Common myeloid progenitor, CD34-positive (primary cell): ENCODE measurements at places on chromosomes 1 and 21.

DNA sequence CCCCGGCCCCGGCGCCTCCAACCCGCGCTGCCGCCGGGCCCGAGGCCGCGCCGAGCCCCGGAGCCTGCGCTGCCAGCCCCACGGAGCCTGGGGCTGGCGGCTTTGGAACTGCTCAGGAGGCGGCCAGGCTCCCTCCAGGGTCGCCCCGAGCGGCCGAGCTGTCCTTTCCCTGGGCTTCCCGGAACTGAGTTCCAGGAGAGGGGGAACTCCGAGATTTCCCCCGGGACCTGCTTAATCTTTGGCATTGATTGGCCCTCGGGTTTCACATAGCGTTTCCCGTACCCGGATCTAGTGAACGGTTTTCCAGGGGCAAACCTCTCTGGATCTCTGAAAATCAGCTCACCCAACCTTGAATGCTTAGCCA, 504 bp downstream of the H6PD start:
- no peak for DNase-seq

GRCh38 chr1:80450711-80451110, 1350.0 kb upstream of the ADGRL2 start:
- no peak for DNase-seq

GRCh38 chr1:176843352-176844297, 320.9 kb downstream of the ASTN1 start:
- DNase-seq: peak; percentile 3

- no peak for DNase-seq
Observed at GRCh38 chr21:36579898-36580297, 100.0 kb upstream of the CLDN14 start.

DNA sequence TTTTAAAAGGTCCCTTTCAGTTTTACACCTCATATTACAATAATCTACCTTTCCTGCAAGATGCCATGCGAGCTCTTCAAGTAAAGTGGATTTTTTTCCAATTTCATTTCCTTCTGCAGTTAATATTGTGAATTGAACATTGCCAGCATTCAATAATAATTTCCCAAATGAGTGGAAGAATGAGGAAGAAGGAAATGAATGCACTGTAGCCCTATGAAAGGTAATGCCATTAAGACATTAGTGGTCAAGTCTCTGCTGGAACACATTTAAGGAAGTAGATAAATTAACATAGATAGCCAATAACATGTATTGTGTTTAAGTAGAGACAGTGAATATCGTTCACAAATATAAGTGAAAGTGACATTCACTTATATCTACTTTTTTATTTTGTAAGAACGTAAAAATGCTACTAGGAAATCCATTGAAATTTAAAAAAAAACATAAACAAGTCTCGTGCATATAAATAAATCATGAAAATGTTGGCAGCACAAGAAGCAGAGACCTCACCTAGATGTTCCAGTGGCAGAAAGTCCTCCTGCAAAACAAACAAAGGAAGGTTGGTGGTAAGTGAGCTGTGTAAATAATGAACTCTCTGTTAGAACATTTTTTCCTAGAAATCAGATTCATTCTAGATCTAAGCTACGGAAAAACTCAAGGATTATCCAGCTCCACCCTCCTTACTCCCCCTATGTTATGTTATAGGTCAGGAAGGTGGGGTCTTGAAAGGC, 17.7 kb downstream of the FCRL3 start:
- no peak for DNase-seq

DNA sequence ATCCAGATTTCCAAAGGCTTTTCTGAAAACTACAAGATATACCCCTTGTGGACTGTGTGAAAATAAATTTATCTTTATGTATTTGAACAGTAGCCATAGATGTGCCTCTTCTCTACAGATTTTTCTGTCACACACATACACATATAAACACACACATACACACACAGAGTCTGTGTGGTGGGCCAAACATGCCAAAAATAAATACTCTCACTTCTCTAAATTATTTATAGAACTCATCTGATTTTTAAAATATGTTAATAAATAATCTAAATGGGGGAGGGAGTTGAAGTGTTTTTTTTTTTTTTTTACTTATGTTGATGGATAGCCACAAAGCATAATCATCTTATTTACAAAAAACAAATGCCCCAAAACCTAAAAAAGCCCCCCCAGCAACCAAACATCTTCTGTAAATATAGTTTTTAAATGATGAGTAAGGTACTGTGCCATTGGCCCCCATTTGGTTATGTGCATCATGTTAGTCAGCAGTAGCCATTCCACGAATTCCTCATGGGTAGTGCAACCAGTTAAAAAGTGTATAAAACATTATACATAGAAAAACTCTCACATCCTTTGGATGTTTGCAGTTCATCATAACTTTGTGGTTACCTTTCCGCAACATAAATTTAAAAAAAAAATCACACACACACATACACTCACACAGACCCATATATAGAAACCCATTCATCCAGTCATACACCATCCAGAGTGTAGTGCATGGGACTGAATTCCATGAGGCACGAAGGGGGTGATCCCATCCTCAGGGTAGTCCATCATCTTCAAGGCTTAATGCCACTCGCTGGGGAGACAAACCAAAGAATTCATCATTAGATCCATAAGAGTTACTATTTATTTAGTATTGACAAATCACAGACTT, 8.2 kb upstream of the MAGOH start:
- DNase-seq: no peak

GRCh38 chr21:26835027-26835713, 10.0 kb downstream of the ADAMTS1 start:
- DNase-seq: no peak

GRCh38 chr21:34889320-34889675, 159.8 kb downstream of the RUNX1 start:
- DNase-seq: peak; percentile 77

DNA sequence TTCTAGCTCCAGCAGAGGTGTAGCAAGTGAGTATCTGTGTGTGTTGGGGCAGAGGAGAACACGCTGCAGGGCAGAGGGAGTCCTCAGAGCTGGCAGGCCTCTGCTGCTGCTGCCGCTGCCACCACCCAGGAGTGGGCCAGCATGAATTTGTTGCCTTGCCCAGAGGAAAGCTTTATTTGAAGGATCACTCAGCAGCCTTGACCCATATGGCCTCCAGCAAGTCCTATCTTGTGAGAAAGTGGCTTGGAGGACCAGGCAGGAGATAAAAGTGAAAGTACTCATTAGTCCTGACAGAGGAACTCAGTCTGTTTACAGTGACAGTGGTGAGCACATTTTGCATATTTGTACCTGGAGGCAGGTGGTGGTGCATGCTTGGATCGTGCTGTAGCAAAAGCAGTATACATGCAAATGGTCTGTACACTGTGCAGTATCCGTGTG, 3.1 kb downstream of the TRAF5 start:
- no peak for DNase-seq

GRCh38 chr21:31145274-31145673, 107.0 kb upstream of the KRTAP19-8 start:
- no peak for DNase-seq

DNA sequence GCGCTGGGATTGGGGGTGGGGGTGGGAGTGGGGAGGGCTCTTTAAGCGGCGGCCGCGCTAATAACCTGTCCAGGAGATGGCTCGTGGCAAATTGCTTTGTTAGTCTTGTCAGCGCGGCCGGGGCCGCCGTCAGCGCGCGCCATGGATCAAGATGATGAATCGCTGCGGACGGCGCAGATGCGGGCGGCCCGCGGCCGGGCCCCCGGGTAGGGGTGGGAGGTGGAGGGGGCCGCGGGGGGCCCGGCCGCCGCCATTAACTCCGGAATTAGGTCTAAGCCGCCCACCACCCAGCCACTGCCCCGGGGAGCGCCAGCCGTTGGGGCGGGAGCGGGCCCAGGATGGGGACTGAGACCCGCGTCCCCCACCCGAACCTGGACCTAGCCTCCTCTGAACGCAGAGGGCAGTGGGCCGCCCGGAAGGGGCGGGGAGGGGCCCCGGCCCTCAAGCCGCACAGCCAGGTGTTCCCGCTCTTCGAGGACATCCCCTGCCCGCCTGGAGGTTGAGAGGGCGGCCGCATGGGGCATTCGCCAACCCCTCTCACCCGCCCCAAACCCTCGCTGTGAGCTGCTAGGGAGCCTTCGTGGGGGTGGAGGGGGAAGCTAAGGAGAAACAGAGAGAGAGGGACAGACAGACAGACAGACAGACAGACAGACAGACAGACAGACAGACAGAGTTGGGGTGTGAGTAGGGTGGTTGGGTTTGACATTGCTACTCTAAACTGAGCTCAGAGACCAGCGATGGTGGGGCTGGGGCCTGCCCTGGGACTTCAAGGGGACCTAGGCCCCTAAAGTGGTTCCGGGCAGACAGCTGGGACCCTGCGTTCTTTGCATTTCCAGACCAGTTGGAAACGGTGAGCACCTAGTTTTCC, 3.8 kb upstream of the DMBX1 start:
- no peak for DNase-seq

GRCh38 chr1:45246760-45247159, 40.4 kb upstream of the ZSWIM5 start:
- no peak for DNase-seq

DNA sequence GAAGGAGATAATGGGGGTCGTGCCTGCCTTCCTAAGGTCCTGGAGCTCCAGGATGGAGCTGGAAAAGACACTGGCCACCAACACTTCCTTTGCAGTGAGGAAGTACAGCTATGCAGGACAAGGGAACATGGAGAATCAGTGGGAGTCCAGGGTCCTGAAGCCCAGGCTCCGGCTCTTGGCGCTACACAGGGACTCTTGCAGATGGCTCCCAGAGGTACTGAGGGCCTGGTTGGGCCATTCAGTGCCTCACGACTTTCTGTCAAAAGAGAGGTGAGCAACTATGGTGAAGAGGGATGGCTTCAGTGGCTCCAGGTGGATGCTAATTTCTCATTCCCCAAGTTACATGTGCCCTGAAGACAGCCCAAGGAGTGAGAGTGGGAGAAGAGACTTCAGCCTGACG, 1.8 kb upstream of the ETNK2 start:
- no peak for DNase-seq

DNA sequence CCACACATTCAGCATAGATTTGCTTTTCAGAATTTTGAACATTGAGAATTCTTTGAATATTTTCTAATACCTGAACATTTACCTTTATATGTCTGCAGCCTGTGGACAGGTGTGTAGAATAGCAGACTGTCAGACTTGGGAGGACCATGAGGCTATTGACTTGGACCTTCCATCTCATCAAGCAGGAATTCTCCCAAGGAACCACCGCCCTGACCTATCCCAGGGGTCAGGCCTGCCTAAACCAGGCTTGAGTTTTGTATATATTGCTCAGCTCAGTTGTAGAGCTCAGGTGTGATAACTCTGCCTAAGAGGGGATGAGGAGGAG, 53.2 kb downstream of the RUNX1 start:
- DNase-seq: no peak

DNA sequence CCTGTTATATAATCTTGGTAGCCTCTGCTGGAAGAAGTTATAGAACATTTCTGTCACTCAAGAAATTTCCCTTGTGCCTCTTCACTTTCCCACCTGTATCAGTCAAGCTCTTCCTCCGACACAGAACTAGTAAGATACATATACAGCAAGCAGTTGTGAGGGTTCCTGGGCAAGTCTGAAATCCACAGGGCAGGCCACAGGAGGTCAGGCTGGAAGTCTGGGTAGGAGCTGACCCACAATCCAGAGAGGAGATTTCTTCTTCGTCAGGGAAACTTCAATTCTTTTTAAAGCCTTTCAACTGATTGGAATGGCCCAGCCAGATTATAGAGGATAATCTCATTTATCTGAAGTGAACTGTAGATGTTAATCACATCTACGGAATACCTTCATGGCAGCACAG, 96.4 kb upstream of the FMN2 start:
- DNase-seq: no peak

DNA sequence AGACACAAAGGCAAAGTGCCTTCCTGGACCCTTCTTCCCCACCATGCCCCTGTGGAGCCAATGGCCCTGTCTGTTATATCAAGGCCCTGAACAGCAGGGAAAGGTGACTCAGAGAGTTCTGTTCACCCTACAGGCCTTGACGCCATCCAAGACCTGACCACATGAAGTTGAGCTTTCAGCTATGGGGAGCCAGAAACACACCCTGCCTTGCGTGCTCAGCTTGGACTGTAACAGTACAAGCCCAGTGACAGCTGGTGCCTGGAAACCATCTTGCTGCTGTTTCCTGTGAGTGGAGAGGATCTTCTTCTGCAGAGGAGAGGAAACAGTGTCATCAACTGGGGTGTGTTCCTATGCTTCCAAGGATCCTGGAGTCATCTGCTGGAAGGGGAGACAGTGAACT, 165.0 kb upstream of the IRF2BP2 start:
- peak; percentile 63 for DNase-seq

GRCh38 chr1:26006710-26007109, 8.8 kb upstream of the PAFAH2 start:
- no peak for DNase-seq

GRCh38 chr1:217712925-217713597, 81.9 kb downstream of the SPATA17 start:
- no peak for DNase-seq

GRCh38 chr1:30317921-30318320, 405.5 kb downstream of the MATN1 start:
- no peak for DNase-seq

GRCh38 chr1:209876078-209876800, 48.5 kb downstream of the UTP25 start:
- DNase-seq: no peak

DNA sequence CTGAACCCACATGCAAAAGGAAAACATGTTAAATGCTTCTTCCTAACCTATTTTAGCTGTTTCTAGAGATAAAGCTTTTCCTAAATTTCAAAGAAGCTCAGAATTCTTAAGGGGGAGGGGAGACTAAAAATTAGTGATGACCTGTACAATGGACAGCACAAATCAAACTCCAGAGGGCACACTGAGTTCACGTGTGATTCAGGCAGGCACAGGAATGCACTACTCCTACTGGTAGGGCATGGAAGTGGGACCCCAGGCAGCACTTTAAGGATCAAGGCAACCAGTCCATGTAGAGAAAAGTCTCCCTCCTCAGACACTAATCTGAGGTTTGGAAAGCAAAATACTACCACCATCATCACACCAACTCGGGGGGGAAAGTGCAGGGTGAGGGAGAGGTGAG, 31.3 kb upstream of the CLCA4 start:
- DNase-seq: peak; percentile 44

DNA sequence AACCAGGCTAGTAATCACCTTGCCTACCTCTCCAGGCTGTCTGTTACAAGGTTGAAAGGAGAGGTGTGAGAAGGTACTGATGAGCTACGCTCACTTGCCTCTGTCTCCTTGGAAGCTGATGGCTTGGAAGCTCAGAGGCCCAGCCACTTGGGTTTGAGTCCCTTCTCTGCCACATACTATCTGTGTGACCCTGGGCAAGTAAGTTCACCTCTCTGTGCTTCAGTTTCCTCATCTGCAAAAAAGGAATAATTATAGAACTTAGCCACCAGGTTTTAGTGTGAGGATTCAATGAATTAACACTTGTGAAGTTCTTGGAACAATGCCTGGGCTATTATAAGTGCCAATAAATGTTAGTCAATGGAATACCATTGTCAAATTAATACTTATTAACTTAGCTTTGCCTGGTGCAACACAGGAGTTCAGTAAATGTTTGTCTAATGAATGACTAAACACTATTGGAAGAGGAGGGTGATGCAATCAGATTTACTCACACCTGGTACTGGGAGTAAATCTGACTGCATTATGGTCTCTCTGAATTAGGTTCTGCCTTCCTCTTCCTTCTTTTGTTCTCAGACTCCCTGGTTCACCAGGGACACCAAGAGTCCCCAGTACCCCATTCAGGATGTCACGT, 55.5 kb downstream of the TRABD2B start:
- no peak for DNase-seq

GRCh38 chr1:101938681-101939080, 58.0 kb downstream of the OLFM3 start:
- no peak for DNase-seq

- peak; percentile 35 for DNase-seq
Observed at GRCh38 chr1:206924592-206925105, 2.9 kb upstream of the FCMR start.

GRCh38 chr21:15221799-15222386, 157.1 kb upstream of the NRIP1 start:
- peak; percentile 35 for DNase-seq

- DNase-seq: no peak
Observed at GRCh38 chr1:10324627-10325026, 74.2 kb upstream of the PGD start.
